ENCODE measurements at places on chromosomes 13 and 19.

DNA sequence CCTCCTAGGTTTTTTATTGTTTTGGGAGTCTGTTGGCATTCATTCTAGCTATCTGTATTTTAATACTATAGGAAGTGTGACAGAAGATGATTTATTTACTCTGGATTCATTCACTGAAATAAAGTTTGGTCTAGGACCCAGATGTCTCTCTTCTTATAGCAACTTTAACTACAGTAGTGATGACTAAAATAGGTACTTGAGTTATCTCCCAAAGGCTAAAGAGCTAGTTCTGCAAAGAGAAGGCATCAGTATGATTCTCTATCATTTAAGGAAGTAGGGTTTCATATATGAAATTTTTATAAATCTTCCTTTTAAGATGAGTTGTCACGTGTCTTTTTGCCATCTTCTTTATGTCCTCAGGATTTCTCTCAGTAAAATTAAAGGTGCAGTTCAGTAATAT is 507.4 kb downstream of the KCTD12 start:
- H3K27me3 ChIP-seq: no peaks in the 10 kb centered on the region
- no peak for DNase-seq
- no peaks in the 10 kb centered on the region for H3K36me3 ChIP-seq
- H3K4me3 ChIP-seq: no peak overlapping the region
- H3K27ac ChIP-seq: no peak overlapping the region
- peaks cover 26% of the 10 kb centered on the region for H3K4me1 ChIP-seq

DNA sequence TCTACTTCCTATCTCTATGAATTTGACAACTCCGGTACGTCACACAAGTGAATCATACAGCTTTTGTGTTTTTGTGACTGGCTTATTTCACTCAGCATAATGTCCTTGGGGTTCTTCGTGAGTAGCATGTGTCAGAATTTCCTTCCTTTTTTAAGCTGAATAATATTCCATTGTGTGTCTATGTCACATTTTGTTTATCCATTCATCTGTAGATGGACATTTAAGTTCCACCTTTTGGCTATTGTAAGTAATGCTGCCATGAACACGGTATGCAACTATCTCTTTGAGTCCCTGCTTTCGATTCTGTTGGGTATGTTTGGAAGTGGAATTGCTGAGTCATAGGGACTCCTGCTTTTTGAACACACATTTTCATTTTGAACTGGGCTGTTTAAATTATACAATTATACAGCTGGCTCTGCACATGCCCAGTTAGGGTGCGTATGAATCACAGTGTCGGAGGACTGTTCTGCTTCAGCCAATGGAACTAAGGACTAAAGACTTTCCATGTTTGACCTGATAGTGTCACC is 43.0 kb upstream of the C13orf42 start:
- H3K4me1 ChIP-seq: no peaks in the 10 kb centered on the region
- H3K36me3 ChIP-seq: no peaks in the 10 kb centered on the region
- H3K4me3 ChIP-seq: no peak overlapping the region
- peaks cover 5% of the 10 kb centered on the region for H3K27me3 ChIP-seq
- no peak for DNase-seq

DNA sequence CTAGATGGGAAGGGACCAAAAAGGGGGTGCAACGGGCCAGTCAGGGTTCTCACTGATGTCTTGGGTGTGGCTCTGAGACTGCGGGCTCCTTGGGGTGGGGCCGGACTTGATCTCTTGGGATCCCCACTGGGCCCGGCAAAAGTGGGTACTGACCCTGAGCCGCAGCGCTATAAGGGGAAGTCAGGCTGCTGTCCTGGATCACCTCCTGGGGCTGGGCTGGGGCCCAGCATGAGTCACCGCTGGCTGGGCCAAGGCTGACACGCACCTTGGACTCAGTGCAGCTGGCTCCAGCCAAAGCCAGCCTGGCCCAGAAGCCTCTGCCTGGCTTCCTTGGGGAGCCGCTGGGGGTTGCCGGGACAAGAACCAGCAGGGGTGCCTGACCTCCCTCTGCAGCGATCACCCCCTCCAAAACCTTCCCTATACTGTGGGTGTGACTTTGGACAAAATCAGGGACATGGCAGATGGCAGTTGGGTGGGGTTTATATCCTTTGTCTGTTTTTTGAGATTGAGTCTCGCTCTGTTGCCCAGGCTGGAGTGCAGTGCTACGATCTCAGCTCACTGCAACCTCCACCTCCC is 617 bp upstream of the IQCN start:
- H3K27me3 ChIP-seq: no peaks in the 10 kb centered on the region
- H3K4me3 ChIP-seq: no peak overlapping the region
- peak overlapping the region; percentile 63 for H3K27ac ChIP-seq
- peaks cover 10% of the 10 kb centered on the region for H3K36me3 ChIP-seq

DNA sequence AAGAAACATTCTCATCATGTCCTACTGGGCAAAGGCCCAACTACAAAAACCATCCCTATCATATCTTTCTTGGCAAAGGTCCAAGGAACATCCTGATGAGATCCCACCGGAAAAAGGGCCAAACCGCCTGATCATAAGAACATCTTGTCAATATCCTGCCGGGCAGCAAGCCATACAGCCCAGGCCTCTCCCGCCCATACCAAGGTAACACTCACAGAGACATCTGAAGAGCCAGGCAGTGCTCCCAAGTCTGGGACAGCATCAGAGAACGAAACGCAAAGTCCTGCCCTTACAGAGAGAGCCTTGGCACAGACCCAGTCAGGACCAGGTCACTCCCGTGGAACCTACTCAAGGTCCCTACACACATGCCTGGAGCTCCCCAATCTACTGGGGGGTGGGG is 18.5 kb upstream of the ZNF331 start:
- H3K36me3 ChIP-seq: peaks cover 11% of the 10 kb centered on the region
- no peak overlapping the region for H3K27ac ChIP-seq
- DNase-seq: no peak

DNA sequence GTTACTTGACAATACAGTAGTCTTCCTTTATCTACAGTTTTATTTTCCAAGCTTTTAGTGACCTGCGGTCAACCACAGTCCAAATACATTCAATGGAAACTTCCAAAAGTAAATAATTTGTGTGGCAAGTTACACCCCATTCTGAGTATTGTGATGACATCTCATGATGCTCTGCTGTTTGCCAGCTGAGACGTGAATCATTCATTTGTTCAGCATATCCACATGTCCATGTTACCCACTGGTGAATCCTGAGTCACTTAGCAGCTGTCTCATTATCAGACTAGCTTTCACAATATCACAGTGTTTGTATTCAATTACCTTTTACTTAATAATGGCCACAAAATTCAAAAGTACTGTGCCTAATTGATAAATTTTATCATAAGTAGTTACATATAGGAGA is 179.8 kb downstream of the PRR20E start:
- no peaks in the 10 kb centered on the region for H3K4me1 ChIP-seq
- H3K27me3 ChIP-seq: no peaks in the 10 kb centered on the region
- no peak overlapping the region for H3K4me3 ChIP-seq
- H3K36me3 ChIP-seq: no peaks in the 10 kb centered on the region
- DNase-seq: no peak
